ENCODE measurements at places on chromosomes 5 and 9.

DNA sequence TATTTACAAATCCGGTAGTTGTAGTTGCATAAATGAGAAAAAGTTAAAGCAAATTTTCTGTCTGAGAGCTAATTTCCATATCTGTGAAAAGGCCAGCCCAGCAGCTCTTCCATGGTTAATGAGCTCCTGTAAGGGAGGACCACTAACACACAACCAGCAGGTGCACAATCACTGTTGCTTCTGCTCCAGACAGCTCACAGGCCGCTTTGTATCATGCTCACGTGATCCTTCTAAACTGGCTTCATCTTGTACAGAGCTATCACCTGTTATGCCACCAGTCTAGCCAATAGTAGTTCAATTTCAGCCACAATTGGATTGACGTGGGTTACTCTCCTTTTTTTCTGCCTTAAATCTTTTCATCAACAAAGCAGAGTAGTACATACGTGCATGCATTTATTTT is 38.3 kb upstream of the FBXL17 start:
- no peak for DNase-seq

DNA sequence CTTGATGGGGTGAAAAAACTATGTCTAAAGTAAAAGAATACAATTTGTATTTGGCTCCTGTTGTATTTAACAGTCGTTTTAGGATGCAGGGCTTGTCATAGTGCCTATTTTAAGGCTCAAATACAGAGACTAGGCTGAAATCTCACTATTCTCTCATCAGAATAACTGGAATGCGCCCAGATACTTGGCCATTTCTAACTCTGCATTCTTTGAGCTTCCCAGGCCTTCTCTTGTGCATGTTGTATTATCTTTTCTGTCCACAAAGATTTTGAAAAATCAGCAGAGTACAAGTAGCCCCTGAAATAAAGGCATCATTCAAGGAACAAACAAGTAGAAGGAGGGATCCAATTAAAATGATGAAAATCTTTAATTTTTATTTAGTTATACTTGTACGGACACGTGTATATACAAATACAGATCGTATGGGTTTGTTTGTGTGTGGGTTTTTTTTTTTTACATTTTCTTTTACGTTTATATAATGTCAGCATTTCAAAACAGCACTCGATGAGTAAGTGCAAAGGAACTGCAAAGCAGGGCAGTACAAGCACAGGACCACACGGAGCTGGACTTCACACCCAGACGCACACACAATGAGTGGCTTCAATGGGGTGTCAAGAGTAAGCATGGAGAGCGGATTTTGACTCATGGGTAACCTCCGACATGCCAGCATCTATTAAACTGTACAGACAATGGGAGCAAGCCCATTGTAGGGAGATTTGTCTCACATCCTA is 294.0 kb downstream of the EFNA5 start:
- DNase-seq = no peak

DNA sequence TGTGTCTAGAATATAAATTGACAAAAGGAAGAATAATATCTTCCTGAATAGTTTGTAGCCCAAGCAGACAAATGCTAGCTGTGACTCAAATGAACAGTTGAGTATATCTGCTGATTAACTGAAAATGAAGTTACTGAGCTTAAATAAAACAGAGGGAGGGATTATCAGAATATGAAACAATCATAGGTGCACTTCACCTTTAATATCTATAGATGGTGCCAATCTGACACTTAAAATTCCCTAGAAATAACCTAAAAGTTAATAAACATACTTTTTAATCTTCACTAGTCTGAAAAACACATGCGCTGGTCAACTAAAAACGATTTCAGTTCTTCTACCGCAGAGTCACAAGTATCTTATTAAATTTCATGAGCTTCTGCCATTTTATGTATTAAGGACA is 280.8 kb upstream of the RASA1 start:
- DNase-seq = no peak

- no peak for DNase-seq
These were observed 30.9 kb downstream of the FABP6 start for GRCh38 chr5:160260006-160260775.

GRCh38 chr9:107647141-107647540 is 157.6 kb upstream of the KLF4 start:
- DNase-seq = no peak

- DNase-seq = no peak
These were observed 23.6 kb upstream of the CERCAM start for GRCh38 chr9:128396970-128397613.

- DNase-seq = no peak
These were observed 202.5 kb downstream of the CDK5RAP2 start for GRCh38 chr9:120377268-120378159.

- no peak for DNase-seq
These were observed 35.2 kb downstream of the PCDHAC2 start for GRCh38 chr5:141001446-141001843.
